Ecto neural progenitor cell (in vitro differentiated cells): ENCODE measurements at places on chromosomes 16 and 17.
A peak's percentile ranks its signal among the peaks of the same experiment; 100 is the strongest.

- DNase-seq, result no peak
Observed at GRCh38 chr16:87123356-87124001, 193.7 kb downstream of the C16orf95 start.

- no peak for DNase-seq
Observed at GRCh38 chr16:55466209-55466608, 12.8 kb upstream of the MMP2 start.

DNA sequence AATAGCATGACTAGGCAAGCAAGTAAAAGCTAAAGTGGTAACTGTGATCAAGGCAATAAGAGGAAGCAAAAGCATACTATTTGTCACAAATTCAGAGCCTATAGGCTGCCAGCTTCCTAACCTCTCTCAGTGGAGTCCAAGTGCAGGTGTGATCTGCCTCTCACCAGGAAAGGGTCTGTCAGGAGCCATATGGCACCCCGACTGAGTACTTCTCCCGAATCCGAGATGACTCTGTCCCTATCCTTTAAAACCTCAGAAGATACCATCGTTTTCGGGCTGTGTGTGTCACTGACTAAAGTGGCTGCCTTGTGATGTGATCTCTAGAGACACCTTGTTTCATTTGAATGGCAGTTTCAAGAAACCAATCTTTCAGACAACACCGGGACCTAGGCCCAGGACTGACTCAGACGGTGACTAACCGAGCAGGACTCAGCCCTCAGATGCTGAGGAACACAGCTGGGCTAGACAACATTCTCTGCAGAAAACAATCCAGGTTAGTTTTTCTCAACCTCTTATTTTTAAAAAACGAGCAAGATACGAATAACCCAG is 63.6 kb downstream of the SMG6 start:
- DNase-seq, result no peak

DNA sequence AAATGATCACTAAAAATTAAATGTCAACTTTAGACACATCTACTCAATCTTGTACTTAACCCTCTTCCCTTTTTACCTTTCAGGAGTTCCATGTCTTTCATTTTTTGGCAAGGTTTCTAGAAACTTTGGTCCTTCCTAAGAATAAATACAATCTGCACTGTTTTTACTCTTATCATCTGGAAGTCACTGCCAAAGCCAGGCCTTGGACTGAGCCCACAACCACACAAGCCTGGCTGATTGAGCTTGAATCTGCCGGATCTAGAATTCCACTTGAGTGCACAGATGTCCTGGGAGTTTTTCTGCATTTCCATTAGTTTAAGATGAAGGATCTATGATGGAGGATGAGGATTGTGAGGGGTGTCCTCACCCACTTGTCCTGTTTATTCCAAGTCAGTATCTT is 126.1 kb downstream of the VPS53 start:
- no peak for DNase-seq

- no peak for DNase-seq
Observed at GRCh38 chr17:32484041-32484461, 2.7 kb upstream of the CDK5R1 start.

GRCh38 chr16:81645266-81645694 is 133.8 kb upstream of the PLCG2 start:
- no peak for DNase-seq

- peak; percentile 98 for DNase-seq
Observed at GRCh38 chr17:50541716-50542688, 5.0 kb upstream of the SPATA20 start.

GRCh38 chr17:50470426-50470825 is 1.7 kb upstream of the CHAD start:
- no peak for DNase-seq

- no peak for DNase-seq
Observed at GRCh38 chr17:40791111-40791510, 8.6 kb downstream of the KRT28 start.

- DNase-seq, result peak; percentile 73
Observed at GRCh38 chr17:51258756-51259563, 889 bp downstream of the MBTD1 start.

DNA sequence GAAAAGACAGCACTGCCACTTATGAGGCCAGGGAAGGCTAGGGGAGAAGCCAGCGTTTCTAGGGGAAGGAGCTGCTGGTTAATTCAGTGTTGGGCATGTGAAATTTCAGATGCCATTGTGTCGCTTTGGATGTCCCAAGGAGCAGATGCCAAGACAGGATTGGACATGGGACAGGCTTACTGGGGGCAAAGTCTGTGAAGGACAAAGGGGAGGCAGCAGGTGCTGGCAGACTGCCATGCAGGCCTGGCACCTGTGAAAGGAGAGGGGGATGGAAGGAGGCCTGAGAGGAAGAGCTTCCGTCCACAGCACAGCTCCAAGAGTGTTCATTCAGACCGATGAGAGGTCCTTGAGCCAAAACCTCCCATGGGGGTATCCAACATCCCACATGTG is 255.5 kb upstream of the RPL38 start:
- DNase-seq, result peak; percentile 43

- no peak for DNase-seq
Observed at GRCh38 chr17:18226284-18226945, 980 bp downstream of the LLGL1 start.

- DNase-seq, result no peak
Observed at GRCh38 chr17:28282596-28282995, 36.4 kb upstream of the TMEM97 start.

DNA sequence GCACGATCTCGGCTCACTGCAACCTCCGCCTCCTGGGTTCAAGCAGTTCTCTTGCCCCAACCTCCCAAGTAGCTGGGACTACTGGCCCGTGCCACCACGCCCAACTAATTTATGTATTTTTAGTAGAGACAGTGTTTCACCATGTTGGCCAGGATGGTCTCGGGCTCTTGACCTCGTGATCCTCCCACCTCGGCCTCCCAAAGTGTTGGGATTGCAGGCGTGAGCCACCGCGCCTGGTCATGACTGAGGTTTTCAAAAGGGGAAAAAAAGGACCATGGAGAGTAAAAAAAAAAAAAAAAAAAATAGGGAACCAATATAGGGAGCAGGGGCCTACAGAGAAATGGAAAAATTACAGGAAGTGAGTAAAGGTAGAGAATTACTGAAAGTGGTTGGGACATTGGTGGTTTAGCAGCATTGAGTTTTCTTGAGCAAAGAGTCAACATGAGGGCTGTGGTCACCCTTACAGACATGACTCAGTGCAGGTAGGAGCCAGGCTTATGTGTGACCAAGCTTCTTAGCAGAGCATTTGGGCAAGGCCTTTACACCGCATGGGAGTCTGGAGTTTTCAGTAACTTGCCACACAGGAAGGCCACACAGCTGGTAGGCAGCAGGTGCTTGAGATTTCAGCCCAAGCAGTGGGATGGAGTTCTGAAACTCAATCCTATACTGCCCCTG is 447.3 kb downstream of the HS3ST3B1 start:
- DNase-seq, result no peak

GRCh38 chr17:43927060-43927864 is 15.0 kb downstream of the PPY start:
- DNase-seq, result peak; percentile 71

DNA sequence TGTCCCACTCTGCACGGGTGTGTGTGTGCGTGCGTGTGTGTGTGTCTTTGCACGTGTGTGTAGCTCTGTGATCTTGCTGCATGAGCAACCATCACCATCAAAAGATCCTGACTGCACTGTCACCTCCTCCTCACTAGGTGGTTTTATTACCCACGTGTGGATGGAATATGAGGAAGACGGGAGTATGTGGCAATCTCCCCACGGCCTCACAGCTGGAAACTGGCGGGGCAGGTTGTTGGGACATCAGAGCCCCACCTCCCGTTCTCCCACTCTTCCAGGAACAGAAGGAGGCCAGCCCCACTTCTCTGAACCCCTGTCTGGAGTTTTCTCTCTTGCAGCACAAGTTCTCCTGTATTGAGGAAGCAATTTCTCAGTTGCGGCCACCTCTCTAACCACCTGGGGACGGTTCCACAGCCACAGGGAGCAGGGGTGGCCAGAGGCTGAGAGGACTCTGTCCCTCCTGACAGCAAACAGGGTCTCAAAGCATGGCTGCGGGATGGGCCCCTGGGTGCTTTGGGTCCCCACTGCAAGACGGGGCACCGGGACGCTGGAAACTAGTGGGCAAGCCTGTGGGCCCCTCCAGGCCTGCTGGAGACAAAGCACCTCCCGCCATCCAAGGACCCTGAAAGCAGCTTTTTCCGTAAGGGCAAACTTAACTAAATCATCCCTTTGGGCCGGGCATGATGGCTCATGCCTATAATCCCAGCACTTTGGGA is 27.9 kb upstream of the ATP2C2 start:
- no peak for DNase-seq

GRCh38 chr16:25031132-25031440 is 15.9 kb upstream of the ARHGAP17 start:
- no peak for DNase-seq

- peak; percentile 89 for DNase-seq
Observed at GRCh38 chr17:4576729-4577322, 7.5 kb upstream of the SMTNL2 start.

DNA sequence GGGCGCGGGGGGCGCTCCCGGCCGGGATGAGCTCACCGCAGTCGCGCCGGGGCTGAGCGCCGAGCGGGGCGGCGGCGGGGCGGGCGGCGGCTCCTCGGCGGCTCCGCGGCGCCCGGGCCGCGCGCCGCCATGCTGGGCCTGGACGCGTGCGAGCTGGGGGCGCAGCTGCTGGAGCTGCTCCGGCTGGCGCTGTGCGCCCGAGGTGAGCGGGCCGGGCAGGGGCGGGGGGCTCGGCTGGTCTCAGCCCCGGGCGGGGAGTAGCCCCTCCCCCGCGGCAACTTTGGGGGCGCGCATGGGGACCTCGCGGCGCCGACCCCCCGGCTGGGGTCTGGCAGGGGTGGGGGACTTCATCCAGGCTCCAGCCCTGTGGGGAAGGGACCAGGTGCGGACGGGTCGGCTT is at the start of gene ARHGDIG:
Gene ARHGDIG, plus strand, starts transcription at position 40 of the 400 bp plus-strand sequence. Its CDS starts 90 bp downstream, at position 130.
- no peak for DNase-seq

- no peak for DNase-seq
Observed at GRCh38 chr16:56977216-56977615, 12.1 kb upstream of the NLRC5 start.

- DNase-seq, result peak; percentile 8
Observed at GRCh38 chr16:55039042-55039441, 108.4 kb downstream of the IRX5 start.

GRCh38 chr17:36837939-36838272 is 99.4 kb upstream of the LHX1 start:
- no peak for DNase-seq

DNA sequence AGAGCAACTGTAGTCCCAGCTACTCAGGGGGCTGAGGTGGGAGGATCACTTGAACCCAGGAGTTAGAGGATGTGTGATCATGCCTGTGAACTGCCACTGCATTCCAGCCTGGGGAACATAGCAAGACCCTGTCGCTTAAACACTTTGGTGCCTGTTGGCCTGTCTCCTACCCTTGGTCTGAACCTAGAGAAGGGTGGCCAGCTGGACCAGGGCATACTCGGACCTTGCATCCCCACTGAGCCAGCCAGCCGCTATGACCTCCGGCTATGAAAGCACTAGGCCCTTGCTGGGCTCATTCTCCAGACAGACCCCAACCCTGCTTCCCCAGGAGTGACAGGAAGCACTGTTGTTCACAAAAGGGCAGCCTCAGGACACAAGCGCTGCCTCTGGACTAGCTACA is 4.6 kb downstream of the IFT20 start:
- no peak for DNase-seq
